ENCODE measurements at places on chromosomes 7 and 10.

- DNase-seq, result no peak
These were observed 12.0 kb upstream of the RASSF4 start for GRCh38 chr10:44947371-44948152.

GRCh38 chr7:54728411-54728810 is 30.6 kb downstream of the SEC61G start:
- no peak for DNase-seq

- DNase-seq, result no peak
These were observed 153.9 kb downstream of the SNX13 start for GRCh38 chr7:17786314-17786852.

- no peak for DNase-seq
These were observed 24.9 kb downstream of the RCC1L start for GRCh38 chr7:75048435-75049379.

DNA sequence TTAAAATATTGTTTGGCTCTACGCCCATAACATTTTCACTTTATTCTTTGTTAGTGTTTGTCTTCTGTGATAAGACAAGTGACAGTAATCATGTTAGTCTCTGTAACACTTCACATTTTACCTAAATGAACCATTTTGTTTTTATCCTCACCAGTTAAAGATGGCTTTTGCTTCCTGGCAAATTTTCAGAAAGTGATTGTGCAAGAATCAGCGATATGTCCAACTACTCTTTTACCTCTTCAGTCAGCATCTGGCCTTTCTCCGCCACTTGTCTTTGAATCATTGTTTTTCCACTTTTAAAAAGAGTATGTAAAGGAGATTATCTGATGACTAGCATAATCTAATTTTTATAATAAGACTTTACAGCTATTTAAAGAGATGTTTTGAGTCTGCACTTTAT is 3.5 kb downstream of the DGKB start:
- DNase-seq, result no peak

GRCh38 chr7:50330696-50331095 is 26.2 kb downstream of the IKZF1 start:
- DNase-seq, result no peak

DNA sequence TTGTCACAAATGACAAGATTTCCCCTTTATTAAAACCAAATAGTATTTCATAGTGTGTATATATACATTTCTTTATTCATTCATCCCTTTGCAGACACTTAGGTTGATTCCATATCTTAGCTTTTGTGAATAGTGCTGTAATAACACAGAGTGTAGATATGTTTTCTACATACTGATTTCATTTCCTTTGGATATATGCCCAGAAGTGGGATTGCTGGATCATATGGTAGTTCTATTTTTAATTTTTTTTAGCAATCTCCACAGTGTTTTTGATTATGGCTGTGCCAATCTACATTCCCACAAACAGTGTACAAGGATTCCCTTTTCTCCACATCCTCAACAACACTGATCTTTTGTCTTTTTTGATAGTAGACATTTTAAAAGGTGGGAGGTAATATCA is 46.4 kb downstream of the CSTF2T start:
- DNase-seq, result no peak

- no peak for DNase-seq
These were observed 352.0 kb downstream of the KCNMA1 start for GRCh38 chr10:77285529-77286182.

- no peak for DNase-seq
These were observed 31.0 kb downstream of the BET1 start for GRCh38 chr7:93973134-93973533.

DNA sequence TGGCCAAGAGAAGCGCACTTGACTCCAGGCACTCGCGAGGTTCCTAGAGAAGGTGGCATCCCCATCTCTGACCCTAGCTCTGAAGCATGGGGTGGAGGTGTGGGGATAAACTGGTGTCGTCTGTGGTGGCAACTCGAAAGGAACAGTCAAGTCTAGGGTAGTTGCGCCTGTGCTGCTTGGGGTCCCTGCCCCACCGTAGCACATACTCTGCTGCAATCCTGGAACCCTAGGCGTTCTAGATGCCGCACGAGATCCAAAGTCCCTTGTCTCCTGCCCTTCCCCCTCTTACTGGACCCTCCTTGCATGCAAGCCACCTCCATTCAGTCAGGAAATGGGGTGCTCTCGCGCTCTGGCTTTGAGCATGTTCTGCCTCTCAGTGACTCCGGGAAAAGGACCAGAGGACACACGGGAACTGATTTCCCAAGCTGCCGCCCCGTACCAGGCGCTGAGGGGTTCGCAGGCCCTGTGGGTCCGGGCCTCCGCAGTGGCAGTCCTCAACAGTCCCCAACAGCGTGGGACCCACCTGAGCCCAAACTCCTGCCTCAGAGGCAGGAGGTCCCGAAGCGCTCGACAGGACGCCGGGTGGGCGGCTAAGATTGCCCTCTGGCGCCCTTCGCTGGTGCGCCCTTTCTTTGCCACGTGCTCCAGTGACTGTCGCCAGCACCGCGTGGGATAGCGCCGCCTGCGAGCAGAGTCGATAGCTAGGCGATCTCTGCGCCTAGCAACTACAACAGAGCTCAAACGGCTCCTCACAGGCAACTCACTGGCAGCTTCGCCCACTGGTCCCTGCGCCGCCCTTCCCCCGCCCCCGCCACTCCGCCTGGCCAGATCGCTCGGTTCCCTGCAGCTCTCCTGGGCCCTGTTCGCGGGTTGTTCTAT is 452.0 kb downstream of the REEP3 start:
- DNase-seq, result no peak

- DNase-seq, result no peak
These were observed 85.6 kb downstream of the OR13A1 start for GRCh38 chr10:45229823-45230222.

DNA sequence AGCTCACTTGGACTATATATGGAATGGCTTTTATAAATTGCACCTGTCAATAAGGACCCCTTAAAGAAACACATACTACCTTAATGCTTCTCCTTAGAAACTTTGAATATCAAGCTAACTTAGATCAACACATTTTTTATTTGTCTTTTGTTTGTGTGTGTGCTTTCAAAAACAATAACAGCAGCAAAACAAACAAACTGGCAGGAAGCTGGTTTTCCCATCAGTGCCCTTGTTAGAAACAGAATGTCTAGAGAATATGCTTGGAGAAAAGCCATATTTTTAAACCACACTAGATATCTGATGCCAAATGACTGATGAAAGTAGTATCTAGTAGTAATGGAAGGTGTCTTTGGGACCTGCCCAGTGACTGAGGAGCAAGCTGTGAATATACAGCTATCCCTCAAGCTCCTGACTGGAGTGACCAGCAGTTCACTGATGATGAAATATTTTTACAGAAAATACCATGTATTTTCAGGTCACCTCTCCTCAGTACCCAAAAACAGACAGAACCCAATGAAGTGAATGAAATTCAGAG is 1.0 kb downstream of the PDE1C start:
- DNase-seq, result no peak

DNA sequence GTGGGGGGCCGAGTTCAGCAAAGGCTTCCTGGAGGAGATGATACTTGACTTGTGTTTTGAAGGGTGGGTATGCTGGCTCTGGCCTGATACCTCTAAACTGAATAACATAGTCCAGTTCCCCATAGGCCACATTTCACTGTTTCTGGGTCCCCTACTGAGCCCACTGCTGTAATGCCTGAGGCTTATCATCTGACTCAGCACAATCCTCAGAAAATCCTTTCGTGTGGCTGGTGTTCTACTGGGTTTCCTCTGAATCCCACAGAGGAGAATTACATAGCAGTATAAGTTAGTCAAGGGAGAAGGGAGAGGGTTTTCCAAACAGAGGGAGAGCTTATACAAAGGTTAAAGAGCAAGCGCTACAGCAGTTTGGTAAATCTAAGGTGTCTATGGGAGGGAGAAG is 2.8 kb upstream of the R3HCC1L start:
- DNase-seq, result no peak

DNA sequence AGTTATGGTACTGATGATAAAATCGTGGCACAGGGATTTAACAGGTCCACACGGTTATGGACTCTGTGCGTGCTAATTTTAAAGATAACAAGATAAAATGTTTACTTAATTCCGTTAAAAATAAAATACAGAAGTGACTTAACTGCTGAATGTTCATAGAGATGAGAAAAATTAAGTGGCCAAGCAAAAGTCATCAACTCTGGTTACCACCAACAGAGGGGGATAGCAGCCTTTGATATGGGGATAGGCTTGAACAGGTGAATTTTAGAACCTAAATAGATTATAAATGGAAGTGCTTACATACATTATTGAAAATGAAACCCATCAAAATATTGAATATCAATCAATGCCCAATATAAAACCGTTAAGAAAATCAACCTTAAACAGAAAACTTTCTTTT is 245.0 kb downstream of the WDR37 start:
- DNase-seq, result no peak

- DNase-seq, result no peak
These were observed 19.5 kb upstream of the FOXL3 start for GRCh38 chr7:270351-270983.

- DNase-seq, result no peak
These were observed 49.2 kb upstream of the KCNMA1 start for GRCh38 chr10:77686650-77687417.

DNA sequence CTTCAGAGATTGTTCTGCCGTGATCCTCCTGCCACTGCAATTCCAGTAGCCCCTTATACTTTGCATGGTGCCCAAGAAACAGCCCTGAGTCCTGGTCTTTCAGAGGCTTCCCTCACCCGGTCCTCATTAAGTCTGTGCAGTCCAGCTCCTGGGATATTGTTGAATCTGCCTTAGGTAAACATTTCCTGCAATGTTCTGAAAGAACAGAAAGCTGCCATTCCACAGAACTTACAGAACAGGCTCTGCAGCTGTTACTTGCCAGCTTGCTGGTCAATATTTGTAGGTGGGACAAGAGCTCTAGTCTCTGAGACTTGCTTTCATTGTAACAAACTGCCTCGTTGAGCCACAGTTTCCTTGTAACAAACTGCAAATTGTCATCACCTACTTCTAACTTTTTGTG is 115.0 kb upstream of the KIF5B start:
- no peak for DNase-seq

DNA sequence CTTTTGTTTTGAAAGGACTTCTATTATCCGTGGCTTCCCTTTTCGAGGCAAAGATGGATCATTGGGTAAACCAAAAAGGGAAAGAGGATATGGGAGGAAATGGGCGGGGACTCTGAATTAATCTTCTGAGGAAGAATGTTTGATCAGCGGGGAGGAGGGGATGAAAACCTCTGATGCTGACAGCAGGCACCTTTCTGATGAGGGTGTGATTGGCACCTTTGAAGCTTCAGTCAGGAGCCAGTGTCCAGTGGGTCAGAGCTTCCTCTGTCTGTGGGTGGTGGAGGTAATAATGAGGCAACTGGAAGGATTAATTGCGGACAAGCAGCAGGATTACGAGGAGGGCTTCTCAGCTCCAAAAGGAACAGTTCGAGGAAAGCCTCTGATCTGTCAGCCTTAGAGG is 877.6 kb downstream of the LRMDA start:
- DNase-seq, result no peak

GRCh38 chr7:43653466-43653865 is 70.6 kb downstream of the STK17A start:
- DNase-seq, result no peak

- DNase-seq, result no peak
These were observed 329.4 kb upstream of the ZNF32 start for GRCh38 chr10:43978091-43978490.

DNA sequence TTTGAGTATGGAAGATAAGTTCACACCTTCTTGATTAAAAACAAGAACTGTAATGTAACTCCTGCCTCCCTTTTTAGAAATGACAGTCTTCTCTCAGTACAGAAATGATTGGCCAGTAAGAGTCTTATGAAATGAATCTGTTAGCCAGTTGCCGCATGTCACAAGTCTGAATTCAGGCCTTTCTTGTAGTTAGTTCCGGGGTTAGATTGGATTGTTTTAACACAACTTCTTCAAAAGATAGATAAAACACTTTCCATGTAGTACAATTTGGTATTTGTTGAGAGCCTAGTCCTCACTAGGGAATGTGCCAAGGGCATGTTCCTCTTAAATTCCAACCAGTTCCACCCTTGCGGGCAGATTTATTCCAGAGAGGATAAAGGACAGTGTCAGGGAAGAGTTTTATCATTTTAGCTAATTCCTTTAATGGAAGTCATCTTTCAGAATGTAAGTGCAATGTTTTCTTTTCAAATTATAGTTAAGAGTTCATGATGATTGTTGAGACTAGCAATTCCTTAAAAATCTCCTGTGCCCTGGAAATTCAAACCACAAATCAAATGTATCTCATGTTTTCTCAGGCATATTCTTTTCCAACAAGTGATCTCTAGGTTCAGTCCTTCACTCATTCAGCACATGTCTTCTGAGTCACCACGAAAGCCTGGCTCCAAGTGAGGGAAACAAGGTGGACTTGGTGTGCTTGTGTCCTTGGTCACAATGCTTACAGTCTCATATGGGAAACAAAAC is 4.1 kb downstream of the FHIP2A start:
- DNase-seq, result no peak

- DNase-seq, result no peak
These were observed 175.6 kb downstream of the CHCHD3 start for GRCh38 chr7:132906193-132906835.

DNA sequence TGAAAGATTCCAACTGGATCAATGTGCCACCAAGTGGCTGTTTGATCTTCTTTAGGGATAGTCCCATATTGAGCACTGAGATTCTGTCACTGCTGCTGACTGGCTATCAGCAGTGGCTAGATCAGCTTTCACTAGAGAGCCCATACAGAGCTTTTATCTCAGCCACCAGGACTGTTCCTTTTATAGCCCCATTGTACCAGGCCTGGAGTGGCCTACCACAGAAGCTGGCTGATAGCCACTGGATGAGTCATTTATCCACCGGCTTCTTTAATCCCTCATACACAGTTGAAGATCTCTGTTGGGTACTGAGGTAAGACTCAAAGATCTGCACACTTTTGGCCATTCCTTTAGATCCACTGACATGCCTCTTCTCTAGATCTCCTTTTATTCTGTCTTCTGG is 1101.1 kb downstream of the SORCS3 start:
- no peak for DNase-seq

- no peak for DNase-seq
These were observed 855.9 kb downstream of the GRID1 start for GRCh38 chr10:85510682-85511081.

GRCh38 chr7:157001920-157002818 is 8.3 kb downstream of the MNX1 start:
- DNase-seq, result no peak

- no peak for DNase-seq
These were observed 21.3 kb upstream of the VAX1 start for GRCh38 chr10:117159390-117159789.

GRCh38 chr7:50332241-50333165 is 28.0 kb downstream of the IKZF1 start:
- DNase-seq, result no peak

- no peak for DNase-seq
These were observed 92.8 kb downstream of the SIRT1 start for GRCh38 chr10:67977251-67977650.

All from NCI-H1048 (cell line).